ENCODE measurements at places on chromosomes 16 and 17.

DNA sequence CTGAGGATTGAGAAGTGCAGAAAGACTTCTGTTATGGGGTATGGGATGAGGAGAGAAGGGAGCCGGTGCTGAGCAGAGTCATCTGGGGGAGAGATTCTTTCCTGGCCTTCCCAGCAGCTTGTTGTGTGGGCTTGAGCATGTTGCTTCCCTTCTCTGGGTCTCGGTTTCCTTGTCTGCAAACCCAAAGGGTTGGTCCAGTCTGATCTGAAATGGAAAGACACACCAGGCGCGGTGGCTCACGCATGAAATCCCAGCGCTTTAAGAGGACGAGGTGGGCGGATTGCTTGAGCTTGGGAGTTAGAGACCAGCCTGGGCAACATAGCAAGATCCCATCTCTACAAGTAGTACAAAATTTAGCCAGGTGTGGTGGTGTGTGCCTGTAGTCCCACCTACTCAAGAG is 6.0 kb downstream of the SOCS3 start:
- no peak for DNase-seq

- DNase-seq = no peak
These were observed 19.9 kb downstream of the ZNF200 start for GRCh38 chr16:3214904-3215600.

DNA sequence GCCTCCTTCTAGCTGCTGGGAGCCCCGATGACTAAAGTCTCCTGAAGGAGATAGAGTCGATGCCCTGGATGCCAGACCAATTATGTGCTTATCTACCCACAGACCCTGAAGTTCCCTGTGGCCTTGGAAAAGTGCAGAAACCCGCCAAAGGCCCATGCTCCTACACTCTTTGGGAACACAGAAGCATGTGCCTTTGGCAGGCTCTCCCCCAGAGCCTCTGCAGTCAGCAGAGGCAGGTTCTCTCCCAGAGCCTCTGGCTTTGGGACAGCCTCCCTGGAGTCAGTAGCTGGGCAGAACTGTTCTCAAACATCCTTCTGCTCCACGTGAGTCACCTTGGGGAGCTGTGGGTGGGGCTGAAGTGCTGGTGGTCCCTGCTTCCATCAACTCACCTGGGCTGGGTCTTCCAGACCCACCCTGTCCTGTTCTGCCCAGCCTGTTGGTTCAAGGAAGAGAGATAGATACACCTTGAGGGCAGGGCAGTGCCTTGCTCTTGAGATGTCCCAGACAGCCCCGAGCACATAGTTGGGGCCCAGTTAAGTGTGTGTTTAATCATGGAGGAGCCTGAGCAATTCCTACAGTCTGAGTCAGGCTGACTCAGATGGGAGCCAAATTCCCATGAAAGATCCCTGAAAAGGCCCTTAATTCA is 3.2 kb upstream of the CDK5RAP3 start:
- peak; percentile 75 for DNase-seq

DNA sequence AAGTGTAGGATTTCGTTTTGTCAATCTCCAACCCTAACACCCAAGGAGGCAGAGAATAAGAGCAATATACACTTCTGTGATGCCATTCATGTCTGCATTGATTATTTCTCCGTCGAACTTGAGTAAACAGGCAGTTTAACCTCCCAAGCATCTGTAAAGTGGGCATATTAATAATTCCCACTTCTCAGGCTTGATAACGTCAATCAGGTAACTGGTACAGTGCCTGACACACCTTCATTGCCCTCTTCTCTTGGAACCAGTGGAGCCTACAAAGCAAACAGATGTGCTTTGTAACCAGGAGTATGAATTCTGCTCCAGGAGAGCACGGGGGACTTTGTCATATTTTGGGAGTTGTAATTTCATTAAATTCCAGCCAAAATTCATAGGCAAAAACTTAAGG is 32.5 kb upstream of the PLCG2 start:
- DNase-seq = no peak

DNA sequence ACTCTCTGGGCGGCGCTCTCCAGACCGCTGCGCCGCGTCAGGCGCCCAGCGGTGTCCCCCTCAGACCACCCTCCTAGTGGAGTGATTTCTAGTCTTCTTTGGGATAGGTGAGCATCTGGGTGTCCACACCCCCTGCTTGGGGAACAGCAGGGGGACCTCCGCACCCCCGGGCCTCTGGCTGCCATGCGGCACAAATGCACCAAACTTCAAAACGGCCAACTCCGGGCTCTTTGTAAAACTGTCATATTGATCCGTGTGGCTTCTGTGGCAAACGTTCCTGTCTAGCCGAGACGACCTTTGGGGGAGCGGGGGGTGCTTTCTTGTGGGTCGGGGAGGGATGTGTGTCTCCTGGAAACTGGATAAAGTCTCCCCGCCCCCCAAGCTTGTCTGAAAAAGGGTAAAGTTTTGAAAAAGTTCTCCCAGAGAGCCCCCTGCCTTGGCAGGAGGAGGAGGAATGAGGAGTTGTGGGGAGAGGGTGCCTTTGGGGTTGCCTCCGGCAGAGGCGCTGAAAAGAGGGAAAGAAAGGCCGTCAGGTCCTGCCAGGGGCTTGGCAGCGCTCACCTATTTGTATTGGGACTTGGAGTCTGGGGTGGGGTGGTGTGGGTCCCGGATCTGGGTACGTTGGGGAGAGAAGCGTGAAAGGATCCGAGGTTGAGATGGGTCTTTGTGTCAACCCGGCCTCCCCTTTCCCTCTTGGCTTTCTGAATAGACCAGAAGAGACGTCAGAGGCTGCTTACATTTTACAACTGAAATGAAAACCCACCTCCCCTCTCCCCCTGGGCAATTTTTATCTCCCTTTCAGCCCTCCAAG is 2.2 kb upstream of the CHD3 start:
- peak; percentile 15 for DNase-seq

DNA sequence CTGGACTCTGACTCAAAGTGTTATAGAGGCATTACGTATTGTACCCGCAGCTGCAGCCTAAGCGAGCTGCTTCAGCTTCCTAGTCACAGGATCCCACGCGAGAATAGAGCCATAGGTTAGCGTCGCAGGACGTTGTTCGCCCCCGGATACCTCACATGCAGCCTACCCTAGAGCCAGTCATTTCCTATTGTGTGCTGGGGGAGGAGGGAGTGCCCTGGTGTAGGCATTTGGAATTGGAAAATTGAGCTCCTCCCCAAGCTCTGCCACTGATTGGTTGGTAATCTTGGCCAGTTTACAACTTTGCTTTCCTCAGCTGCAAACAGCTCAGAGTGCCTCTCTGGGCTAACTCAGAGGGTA is 530 bp downstream of the NAA60 start:
- DNase-seq = peak; percentile 62

GRCh38 chr17:58351831-58352595 is at the start of gene SUPT4H1:
Gene SUPT4H1, minus strand, starts transcription at chr17:58352201. Its CDS starts 66 bp downstream, at chr17:58352135.
- DNase-seq = peak; percentile 92

DNA sequence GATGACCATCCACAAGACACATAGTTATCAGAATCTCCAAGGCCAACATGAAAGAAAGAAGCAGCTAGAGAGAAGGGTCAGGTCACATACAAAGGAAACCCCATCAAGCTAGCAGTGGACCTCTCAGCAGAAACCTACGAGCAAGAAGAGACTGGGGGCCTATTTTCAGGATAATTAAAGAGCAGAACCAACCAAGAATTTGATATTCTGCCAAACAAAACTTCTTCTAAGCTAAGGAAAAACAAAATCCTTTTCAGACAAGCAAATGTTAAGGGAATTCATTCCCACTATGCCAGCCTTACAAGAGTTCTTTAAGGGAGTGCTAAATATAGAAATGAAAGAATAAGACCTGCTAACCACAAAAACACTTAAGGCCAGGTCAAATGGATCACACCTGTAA is 47.8 kb downstream of the ITFG1 start:
- peak; percentile 63 for DNase-seq

DNA sequence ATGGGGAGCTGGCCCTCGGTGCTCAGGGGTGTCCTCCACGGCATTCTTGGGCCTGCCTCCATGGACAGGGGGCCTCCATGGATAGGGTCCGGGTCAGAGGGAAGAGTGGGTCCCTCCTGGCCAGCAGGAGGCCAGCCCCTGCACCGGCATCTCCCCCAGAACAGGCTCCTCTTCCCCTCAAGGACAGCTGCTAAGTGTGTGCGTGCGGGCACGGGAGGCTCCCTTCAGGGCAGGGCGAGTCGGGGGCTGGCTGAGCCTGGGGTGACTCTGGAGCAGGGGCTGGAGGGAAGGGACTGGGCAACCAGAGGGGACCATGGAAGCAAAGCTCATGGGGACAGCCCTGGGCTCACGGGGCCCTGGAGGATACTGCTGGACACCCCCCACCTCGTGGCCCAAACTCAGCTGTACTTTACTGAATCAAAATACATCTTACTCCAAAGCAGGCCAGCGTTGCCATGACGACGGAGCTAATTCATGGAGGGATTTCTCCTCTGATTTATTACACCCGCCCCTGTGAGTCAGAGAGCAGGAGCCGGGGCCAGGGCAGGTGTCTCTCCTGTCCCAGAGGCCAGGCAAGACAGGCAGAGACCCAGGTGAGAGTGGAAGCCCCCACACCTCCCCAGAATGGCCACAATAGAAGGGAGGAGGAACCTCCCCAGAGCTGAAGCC is 2.1 kb downstream of the CASKIN1 start:
- no peak for DNase-seq

- DNase-seq = peak; percentile 16
These were observed 113.9 kb downstream of the VPS53 start for GRCh38 chr17:600576-601243.

GRCh38 chr17:1736348-1737281 is 6.1 kb upstream of the SERPINF2 start:
- DNase-seq = peak; percentile 42

DNA sequence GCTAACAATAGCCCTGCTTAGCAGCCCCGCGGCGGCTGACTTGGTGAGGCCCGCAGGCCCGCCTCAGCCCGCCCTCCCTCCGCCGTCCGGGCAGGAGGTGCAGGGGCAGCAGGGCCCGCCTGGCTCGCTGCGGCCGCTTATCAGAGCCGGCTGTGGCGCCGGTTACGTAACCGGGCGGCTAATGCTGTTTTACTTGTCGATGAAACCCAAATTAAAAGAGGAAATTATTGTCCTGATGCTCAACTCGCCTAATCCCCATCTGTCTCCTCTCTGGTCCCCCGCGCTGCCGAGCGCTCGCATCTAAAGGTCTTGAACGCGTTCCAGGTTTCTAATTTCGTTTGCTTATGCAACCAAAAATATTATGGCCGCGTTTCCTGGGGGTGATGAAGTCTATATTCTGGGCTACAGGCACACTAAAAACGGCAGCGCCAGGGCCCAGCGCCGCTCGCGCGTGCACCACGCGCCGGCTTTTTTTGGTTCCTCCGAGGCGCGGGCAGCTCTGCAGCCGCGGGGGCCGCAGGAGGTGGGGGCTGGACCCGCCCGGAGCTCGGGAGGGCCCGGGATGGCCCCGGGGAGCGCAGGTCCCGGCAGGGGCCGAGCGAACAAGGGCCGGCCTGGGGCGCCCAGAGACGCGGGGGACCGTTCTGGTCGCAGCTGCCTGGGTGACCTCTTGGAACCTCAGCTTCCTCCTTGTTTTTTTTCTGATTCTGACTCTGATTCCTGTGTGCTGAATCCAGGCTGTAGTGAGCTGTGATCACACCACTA is 65.2 kb upstream of the TOB1 start:
- peak; percentile 86 for DNase-seq

- DNase-seq = no peak
These were observed 852 bp upstream of the HELZ start for GRCh38 chr17:67245694-67246402.

- no peak for DNase-seq
These were observed 34.8 kb downstream of the CBFA2T3 start for GRCh38 chr16:88941913-88942909.

DNA sequence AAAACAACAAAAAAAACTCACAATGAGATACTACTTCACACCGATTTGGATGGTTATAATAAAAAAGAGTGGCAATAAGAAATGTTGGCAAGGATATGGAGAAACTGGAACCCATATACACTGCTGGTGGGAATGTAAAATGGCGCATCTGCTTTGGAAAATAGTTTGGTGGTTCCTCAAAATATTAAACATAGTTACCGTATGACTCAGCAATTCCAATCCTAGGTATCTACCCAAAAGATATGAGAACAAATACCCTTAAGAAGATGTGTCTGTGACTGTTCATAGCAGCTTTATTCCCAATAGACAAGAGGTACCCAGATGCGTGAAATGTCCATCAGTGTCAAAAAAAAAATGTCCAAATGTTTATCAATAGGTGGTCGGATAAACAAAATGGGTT is 7.2 kb downstream of the CPPED1 start:
- DNase-seq = no peak

- DNase-seq = no peak
These were observed 16.7 kb downstream of the ARL2BP start for GRCh38 chr16:57261806-57262205.

- no peak for DNase-seq
These were observed 17.7 kb upstream of the EXOSC6 start for GRCh38 chr16:70269471-70269870.

DNA sequence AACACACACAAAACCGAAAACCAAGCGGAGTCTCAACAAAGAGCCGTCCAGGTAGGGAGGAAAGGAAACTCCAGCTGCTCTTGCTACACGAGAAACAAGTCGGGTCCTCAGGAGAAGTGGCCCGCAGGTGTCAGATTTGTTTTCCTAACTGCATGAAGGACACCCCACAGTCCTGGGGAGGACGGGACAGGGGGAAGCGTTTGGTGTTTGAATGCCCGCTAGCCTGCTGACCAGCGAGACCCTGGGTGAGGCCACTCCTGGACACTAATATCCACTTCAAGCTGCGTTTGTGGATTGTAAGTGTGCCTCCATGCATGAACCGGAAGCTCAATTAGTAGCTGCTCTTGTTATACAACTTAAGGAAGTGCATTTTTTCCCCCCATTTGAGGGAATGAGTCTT is 299.5 kb downstream of the MAF start:
- DNase-seq = no peak

DNA sequence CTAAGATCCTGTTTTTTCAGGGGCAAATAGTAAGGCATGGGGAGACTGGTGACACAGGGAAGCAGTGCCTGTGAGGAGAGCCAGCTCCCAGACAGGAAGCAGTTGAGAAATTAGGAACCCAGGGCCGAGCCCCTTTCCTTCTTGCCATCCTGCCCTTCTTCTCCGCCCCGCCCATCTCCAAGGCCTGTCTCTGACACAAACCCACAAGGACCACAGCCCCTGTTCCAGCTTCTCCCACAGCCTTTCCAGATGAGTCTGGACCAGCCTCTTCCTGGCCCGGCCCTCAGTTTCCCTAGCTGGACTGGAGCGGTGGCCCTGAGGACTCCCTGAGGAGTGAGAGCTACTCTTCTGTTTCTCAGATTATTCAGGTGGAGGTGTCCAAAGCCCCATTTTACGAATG is 9.9 kb downstream of the CCDC102A start:
- DNase-seq = no peak

GRCh38 chr16:79124016-79124756 is 476.4 kb downstream of the MAF start:
- DNase-seq = no peak

GRCh38 chr16:62814891-62815290 is 778.7 kb upstream of the CDH8 start:
- no peak for DNase-seq

GRCh38 chr16:27461483-27462171 is 59.7 kb downstream of the IL21R start:
- no peak for DNase-seq

All from astrocyte of the spinal cord (primary cell).